ENCODE measurements at places on chromosomes 3 and 15.

- DNase-seq = no peak
Measured at GRCh38 chr15:64501396-64501715, 41.0 kb downstream of the ZNF609 start.

- DNase-seq = no peak
Measured at GRCh38 chr3:128847666-128848370, 31.6 kb upstream of the ACAD9 start.

GRCh38 chr3:15758295-15758694 lies 39.5 kb downstream of the ANKRD28 start:
- DNase-seq = no peak

- DNase-seq = no peak
Measured at GRCh38 chr3:43624619-43625305, 3.0 kb upstream of the ANO10 start.

GRCh38 chr15:92958105-92958504 lies 58.0 kb downstream of the CHD2 start:
- DNase-seq = no peak

- DNase-seq = no peak
Measured at GRCh38 chr3:98596541-98597500, 3.4 kb upstream of the CPOX start.

GRCh38 chr15:35306361-35306981 lies 221.4 kb upstream of the NANOGP8 start:
- no peak for DNase-seq

DNA sequence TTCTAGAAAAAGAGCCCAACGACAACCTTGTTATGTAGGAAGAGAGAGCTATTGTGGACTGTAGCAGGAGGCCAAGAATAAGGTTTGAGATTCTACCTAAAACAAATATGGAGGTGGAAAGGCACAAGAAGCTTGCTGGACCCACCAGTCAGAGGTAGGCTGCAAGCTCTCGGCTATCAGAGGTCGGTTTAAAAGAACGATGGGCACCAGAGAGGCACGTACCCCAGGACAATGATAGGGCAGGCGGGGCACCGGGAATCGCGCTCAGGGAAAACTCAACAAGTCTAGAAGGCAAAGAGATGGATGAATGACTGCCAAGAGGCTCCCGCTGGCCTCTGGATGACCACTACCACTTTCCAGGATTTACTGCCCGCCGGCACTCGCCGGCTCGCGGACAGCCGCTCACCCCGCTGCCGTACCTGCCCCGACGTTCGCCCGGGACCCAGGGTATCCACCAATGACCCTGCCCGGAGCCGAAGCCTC lies 1.1 kb downstream of the HDGFL3 start:
- DNase-seq = no peak
